ENCODE measurements at places on chromosomes 5 and 9. TPM values are rescaled to one million over a fixed set of nuclear protein-coding genes. Genes with fewer than 3 reads are reported as not detected.

The HTR1A gene
- not detected for total RNA-seq

The FABP6 gene
- not detected for total RNA-seq

The DAPK1 gene
- 17.8 TPM for total RNA-seq

The ANKH gene
- total RNA-seq, result 388 TPM

The FAM221B gene
- not detected for total RNA-seq

The TSPAN17 gene
- 32.7 TPM for total RNA-seq

The ENTR1 gene
- 27.7 TPM for total RNA-seq

The QRFP gene
- not detected for total RNA-seq
